ENCODE measurements at places on chromosomes 4 and X.

- no peak for DNase-seq
These were observed 250.4 kb upstream of the GIMD1 start for GRCh38 chr4:106618956-106619355.

- DNase-seq = no peak
These were observed 1161.4 kb upstream of the PCDH7 start for GRCh38 chr4:29558789-29559188.

GRCh38 chrX:5399403-5399802, 829.3 kb downstream of the NLGN4X start:
- no peak for DNase-seq

GRCh38 chrX:111483135-111483534, 28.3 kb upstream of the SERTM2 start:
- no peak for DNase-seq

DNA sequence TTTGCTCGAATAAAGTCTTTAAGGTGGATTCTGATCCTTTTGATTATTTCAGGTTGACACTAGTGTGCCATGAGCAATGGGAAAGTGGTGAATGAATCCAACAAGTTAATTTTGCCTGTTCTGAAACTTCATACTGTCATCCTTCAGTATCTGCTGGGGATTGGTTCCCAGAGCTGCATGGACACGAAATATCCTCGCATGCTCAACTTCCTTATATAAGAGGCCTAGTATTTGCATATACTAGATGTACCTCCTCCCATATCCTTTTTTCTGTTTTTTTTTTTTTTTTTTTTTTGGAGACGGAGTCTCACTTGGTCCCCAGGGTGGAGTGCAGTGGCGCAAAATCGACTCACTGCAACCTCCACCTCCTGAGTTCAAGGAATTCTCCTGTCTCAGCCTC, 23.0 kb upstream of the PDS5A start:
- DNase-seq = no peak

- no peak for DNase-seq
These were observed 27.2 kb upstream of the EDNRA start for GRCh38 chr4:147453561-147454141.

GRCh38 chr4:77742054-77742453, 77.1 kb downstream of the CNOT6L start:
- no peak for DNase-seq

- no peak for DNase-seq
These were observed 44.2 kb downstream of the ZNF81 start for GRCh38 chrX:47880927-47881326.

GRCh38 chr4:169376421-169376820, 105.7 kb upstream of the SH3RF1 start:
- no peak for DNase-seq

GRCh38 chrX:106917830-106918500, 2.2 kb upstream of the CLDN2 start:
- DNase-seq = no peak

- no peak for DNase-seq
These were observed 13.3 kb upstream of the TBC1D19 start for GRCh38 chr4:26570596-26570995.

GRCh38 chr4:10821826-10822225, 137.3 kb upstream of the CLNK start:
- DNase-seq = no peak

- no peak for DNase-seq
These were observed 110.2 kb upstream of the STX18 start for GRCh38 chr4:4651811-4652755.

DNA sequence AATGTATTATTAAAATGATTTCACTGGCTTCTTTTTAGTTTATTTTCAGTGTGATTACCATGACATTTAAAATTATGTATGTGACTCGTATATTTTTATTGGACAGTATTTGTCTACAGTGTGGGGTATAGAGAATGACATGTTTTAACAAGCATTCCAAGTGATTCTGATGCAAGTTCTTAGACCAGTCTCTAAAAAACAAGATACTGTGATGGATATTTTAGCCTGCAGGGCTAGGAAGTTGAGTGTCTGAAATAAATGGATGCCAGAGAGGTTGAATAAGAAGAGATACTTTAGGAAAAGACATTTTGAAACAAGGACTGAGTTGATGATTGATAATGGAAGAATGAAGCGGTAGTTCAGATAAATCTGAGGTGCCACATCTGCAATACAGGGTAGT, 3.5 kb upstream of the MAD2L1 start:
- no peak for DNase-seq

DNA sequence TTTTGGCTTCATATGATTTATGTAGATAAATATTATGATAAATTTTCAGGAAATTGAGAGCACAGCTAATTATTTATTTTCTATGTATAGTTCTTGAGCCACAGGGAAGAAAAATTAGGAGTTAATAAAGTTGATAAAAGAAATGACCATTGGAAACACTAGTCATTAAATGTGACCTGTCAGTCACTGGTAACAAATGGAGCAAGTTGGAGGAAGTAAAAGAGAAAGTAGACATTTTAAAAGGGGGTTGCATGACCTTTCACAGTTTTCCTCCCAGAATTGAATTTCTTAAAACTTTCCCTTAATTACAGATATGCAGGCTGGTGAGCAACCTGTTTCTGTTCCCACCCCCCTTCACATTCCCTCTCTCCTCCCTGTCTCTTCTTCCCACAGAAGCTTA, 5.3 kb downstream of the SMIM9 start:
- DNase-seq = no peak

GRCh38 chrX:70253377-70254062, 6.5 kb downstream of the P2RY4 start:
- DNase-seq = no peak

- no peak for DNase-seq
These were observed 7.2 kb downstream of the AP1AR start for GRCh38 chr4:112238833-112239232.

DNA sequence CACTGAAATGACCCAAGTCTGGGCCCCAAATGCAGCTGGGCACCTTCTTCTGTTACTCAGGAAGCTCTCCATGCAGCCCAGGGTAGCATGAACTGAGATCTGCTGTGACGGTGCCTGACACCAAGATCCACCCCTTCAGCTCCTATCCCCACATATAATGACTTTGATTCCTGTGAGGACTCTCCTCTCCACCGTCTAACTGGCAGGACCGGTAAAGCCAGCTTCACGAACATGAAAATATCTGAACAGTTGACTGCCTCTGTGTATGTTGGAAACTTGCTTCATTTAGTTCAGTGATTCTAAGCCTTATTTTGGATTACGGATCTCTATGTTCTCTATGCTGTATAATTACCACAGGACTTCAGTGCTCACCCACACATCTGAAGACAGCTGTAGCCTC, 115.5 kb upstream of the TMEM150C start:
- no peak for DNase-seq

GRCh38 chr4:177271915-177272766, 37.5 kb upstream of the NEIL3 start:
- no peak for DNase-seq

DNA sequence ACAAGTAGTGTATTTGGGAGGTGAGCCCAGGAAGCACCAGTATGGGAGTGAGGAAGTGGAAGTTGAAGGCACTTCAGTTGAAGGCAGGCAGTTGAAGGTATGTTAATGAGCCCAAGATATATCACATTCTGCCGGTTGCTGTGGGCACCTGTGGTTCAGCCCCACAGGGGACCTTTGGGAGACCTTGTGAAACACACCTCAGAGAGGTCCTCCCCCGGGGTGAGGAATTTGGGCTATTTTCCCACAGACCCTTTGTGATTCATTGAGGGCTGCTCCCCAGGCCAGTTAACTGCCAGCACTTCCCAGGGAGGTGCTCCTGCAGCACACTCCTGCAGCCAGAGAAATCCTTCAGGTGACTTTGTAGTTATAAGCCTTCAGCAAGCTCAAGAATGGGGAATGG, 45.9 kb downstream of the PTCHD1 start:
- no peak for DNase-seq

DNA sequence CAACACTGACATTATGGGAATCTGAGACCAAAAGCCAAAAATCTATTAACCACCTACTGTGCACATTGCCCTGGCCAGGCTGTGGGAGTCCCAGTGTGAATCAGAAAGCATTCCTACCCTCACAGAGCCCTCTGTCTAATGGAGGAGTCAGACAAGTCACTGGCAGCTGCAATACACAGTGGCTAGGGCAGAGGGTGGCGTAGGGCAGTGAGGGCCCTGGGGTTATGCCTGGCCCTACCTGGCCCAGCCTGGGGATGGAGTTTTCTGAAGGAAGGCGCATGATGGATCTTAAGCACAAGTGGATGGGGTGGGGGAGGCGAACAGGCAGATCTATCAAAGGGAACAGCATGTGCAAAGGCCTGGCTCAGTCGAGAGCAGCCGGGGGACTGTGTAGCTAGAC, 10.8 kb downstream of the JAKMIP1 start:
- no peak for DNase-seq

DNA sequence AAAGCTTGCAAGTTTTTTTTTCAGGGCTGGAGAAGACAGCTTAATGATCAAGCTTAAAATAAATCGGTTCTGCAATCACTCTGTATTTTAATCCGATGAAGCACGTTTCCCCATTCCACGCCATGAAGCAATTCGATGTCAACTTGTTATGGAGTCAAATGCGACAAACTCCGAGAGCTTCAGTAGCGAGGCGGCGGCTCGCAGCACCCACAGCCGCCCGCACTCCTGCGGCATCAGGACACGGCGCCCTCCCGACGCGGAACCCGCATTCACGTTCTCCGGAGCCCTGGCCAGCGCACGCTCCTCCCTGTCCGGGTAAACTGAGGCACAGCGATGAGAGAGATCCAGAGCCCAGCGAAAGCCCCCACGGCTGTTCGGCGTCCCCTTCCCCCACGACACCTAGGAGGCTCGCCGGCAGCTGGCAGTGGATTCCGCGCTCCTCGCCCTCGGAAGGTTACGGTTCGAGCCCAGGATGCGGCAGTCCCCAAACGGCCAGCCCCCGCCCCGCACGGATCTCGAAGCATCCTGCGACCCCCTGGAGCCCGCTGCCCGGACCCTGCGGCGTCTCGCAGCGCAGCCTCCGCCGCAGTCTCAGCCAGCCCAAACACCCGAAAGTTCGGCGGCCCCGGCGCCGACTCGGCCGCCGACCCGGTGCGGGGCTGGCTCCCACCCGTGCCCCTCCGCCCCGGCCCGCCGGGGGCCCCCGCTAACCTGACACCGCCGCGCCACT, 507 bp downstream of the MFAP3L start:
- DNase-seq = no peak

- DNase-seq = no peak
These were observed 119.4 kb downstream of the LUZP4 start for GRCh38 chrX:115408771-115409400.

DNA sequence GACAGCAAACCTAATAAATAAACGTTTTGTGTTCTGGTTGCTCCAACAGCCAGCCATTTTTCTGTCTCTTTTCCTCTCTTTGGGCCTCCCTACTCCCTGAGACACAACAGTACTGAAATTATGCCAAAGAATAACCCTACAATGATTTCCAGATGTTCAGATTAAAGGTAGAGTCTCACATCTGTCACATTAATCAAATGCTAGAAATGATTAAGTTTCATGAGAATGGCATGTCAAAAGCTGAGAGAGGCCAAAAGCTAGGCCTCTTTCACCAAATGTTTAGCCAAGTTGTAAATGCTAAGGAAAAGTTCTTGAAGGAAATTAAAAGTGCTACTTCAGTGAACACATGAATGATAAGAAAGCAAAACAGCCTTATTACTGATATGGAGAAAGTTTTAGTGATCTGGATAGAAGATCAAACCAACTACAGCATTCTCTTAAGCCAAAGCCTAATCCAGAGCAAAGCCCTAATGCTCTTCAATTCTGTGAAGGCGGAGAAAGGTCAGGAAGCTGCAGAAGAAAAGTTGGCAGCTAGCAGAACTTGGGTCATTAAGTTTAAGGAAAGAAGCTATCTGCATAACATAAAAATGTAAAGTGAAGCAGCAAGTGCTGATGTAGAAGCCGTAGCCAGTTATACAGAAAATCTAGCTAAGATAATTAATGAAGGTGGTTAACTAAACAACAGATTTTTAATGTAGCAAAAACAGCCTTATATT, 182.1 kb upstream of the NUDT6 start:
- no peak for DNase-seq

- no peak for DNase-seq
These were observed 16.0 kb upstream of the HPGD start for GRCh38 chr4:174538123-174538875.

GRCh38 chr4:6893449-6894085, 16.1 kb upstream of the TBC1D14 start:
- DNase-seq = no peak

DNA sequence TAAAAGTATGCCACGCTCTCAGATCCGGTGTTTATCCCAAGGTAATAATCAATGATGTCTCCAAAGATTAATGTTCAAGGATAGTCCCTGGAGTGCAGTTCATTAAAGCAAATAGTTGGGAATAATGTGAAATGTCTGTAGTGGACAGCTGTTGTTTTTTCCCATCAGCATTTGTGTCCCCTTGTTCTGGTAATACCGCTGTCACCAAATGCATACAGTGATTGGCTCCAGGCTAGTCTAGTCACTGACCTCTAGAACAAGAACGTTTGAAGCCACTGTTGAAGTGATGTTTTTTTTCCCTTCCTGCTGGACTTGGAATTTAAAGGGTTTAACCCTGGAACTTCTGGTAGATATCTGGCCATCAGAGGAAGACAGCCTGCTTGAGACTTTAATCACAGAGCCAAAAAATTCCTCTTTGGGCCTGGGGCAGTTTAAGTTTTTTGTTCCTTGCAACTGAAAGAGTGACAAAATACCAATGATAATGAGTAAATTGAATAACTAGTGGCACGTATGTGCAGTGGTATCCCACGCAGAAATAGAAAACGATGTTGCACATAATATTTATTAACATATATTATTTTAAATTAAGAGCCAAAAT, 30.6 kb downstream of the HSD17B11 start:
- DNase-seq = no peak

DNA sequence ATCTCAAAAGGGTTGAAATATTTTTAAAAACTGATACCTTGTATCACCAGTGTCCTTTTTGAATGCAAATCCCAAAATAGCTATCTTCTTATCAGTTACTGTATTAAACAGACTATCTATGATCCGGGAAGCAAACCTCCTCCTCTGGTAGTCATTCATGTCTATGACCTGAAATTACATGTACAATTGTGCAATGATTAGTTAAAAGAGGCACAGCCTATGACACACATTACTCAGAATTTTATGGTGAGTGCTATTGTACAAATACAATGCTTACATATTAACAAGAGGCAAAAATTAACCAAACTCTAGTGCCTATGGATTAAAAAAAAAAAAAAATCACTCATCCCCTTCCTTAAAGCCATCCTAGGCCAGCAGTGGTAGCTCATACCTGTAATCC, 21.7 kb downstream of the UGDH start:
- no peak for DNase-seq

All from HL-60 (cell line).